ENCODE measurements at places on chromosomes 11 and 22.

GRCh38 chr22:22465782-22466181, 42.8 kb downstream of the ZNF280B start:
- DNase-seq, result no peak
- peaks cover 11% of the 10 kb centered on the region for H3K27me3 ChIP-seq
- H3K4me1 ChIP-seq, result no peaks in the 10 kb centered on the region
- H3K4me3 ChIP-seq, result no peak overlapping the region
- no peak overlapping the region for H3K27ac ChIP-seq

DNA sequence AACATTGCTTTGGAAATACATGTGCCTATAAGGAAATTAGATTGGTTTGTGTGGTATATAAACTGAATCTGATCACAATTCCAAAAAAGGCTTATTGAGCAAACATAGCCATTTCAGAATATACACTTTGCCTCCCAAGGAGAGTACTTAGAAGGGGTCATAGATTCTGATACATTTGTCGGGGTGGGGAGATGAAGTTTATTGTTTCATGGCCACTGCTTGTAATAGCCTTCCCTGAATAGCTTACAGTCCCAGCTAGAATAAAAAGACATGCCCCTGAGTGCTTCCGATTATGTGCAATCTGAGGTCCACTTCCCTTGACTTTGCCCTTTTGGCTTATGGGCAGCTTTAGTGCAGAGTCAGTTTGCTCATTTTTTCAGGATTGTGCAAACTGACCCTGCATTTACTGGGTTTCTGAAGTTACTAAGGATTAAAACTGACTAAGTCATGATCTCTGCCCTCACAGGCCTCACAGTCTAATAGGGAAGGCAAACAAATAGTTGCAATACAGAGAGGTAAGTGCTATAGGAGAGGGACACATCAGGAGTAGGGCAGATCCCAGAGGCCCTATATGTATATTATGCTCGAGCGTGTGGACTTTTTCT, 184.2 kb downstream of the BLID start:
- no peaks in the 10 kb centered on the region for H3K36me3 ChIP-seq
- no peak overlapping the region for H3K27ac ChIP-seq
- H3K4me1 ChIP-seq, result no peaks in the 10 kb centered on the region
- DNase-seq, result no peak
- peaks cover 5% of the 10 kb centered on the region for H3K27me3 ChIP-seq
- no peak overlapping the region for H3K4me3 ChIP-seq

- no peaks in the 10 kb centered on the region for H3K4me1 ChIP-seq
- H3K36me3 ChIP-seq, result no peaks in the 10 kb centered on the region
- no peak for DNase-seq
- H3K27ac ChIP-seq, result no peak overlapping the region
These were observed 30.4 kb upstream of the TYR start for GRCh38 chr11:89147229-89147628.

GRCh38 chr11:114092953-114093352, 33.4 kb downstream of the ZBTB16 start:
- no peaks in the 10 kb centered on the region for H3K27me3 ChIP-seq
- H3K36me3 ChIP-seq, result no peaks in the 10 kb centered on the region
- peaks cover 71% of the 10 kb centered on the region for H3K4me1 ChIP-seq
- no peak for DNase-seq
- H3K4me3 ChIP-seq, result no peak overlapping the region
- H3K27ac ChIP-seq, result no peak overlapping the region

DNA sequence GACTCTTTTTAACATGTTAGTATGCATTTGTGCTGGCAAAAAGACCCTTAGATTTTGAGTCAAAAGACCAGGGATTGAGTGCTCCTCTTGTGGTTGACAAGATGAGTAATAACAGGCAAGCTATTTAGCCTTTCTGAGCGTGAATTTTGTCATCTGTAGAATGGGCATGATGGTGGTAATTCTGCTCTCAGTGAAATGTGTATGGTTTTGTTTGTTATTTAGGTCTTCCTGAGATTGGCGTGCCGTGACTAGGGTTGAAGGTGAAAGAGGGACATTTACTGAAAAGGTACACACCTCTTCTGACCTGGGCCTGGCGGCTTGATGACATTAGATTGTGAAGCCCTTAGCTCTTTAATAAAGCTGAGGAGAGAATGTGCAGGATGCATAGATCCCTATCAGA, 8.4 kb upstream of the CEP295 start:
- H3K4me1 ChIP-seq, result no peaks in the 10 kb centered on the region
- H3K36me3 ChIP-seq, result no peaks in the 10 kb centered on the region
- no peak overlapping the region for H3K27ac ChIP-seq
- DNase-seq, result no peak
- no peak overlapping the region for H3K4me3 ChIP-seq

DNA sequence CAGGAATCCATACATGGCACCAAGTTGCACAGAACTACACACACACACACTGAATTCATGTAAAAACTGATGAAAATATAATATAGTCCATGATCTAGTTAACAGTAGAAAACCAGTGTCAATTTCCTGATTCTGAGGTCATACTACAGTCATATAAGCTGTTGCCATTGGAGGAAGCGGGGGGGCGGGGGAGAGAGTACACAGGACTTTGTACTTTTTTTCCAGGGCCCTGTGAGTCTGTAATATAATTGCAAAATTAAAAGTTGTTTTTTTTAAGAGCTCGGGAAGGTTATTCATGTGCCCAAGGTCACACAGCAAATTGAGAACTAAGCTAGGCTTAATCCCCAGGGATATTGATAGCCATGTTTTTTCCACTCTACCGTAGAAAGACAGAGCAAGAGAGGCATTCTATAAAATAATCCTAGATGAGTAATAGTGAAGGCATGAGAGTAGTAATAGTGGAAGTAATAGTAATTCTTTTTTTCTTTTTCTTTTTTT, 312.3 kb downstream of the MN1 start:
- H3K4me3 ChIP-seq, result no peak overlapping the region
- DNase-seq, result no peak
- no peaks in the 10 kb centered on the region for H3K27me3 ChIP-seq
- H3K4me1 ChIP-seq, result no peaks in the 10 kb centered on the region
- H3K27ac ChIP-seq, result no peak overlapping the region
- no peaks in the 10 kb centered on the region for H3K36me3 ChIP-seq

- H3K27ac ChIP-seq, result no peak overlapping the region
- peaks cover 67% of the 10 kb centered on the region for H3K36me3 ChIP-seq
- H3K4me3 ChIP-seq, result no peak overlapping the region
- DNase-seq, result no peak
- H3K27me3 ChIP-seq, result no peaks in the 10 kb centered on the region
- H3K4me1 ChIP-seq, result peaks cover 9% of the 10 kb centered on the region
These were observed 19.4 kb downstream of the TRMU start for GRCh38 chr22:46354993-46355305.

DNA sequence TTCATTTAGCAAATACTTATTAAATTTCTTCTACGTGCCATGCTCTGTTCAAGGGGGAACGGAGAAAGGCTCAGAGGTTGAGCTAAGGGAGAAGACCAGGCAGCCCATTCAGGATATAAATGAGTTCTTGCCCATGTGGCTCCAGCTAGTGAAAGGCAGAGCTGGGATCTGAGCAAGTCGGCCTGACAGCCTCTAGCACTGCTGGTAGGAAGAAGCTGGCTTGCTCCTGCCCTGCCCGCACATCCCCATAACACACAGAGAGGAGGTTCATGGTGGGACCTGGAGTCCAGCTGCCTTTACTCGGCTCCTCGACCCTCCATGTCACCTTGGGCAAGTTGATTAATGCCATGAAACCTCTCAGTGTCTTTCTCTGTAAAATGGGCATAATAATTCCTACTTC, 2.0 kb downstream of the SLC15A3 start:
- peaks cover 32% of the 10 kb centered on the region for H3K4me1 ChIP-seq
- H3K27me3 ChIP-seq, result peaks cover 4% of the 10 kb centered on the region
- H3K4me3 ChIP-seq, result peak overlapping the region; percentile 25

- H3K4me1 ChIP-seq, result no peaks in the 10 kb centered on the region
- no peak overlapping the region for H3K27ac ChIP-seq
- DNase-seq, result no peak
- H3K27me3 ChIP-seq, result peaks cover 2% of the 10 kb centered on the region
- H3K36me3 ChIP-seq, result no peaks in the 10 kb centered on the region
These were observed 418.3 kb upstream of the B3GAT1 start for GRCh38 chr11:134830312-134830711.

DNA sequence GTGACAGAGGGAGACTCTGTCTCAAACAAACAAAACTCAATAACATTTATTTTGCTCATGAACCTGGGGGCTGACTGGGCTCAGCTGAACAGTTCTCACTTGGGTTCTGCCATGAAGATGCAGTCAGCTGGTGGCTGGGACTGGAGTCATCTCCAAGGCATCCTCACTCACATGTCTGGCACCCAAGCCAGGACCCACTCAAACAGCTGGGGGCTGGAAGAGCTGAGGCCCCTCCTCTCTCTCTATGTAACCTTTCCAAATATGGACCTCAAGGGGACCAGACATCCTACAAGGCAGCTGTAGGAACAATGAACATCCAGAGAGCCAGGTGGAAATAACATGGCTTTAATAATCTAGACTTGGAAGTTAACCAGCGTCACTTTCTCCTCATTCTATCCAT, 16.8 kb downstream of the HSPA8 start:
- DNase-seq, result no peak
- no peaks in the 10 kb centered on the region for H3K27me3 ChIP-seq
- H3K4me3 ChIP-seq, result no peak overlapping the region

Data from natural killer cell (primary cell).